AG10803 (cell line): ENCODE measurements at places on chromosomes 6 and 20.

- DNase-seq, result peak; percentile 53
Measured at GRCh38 chr6:32785781-32786533, 22.6 kb upstream of the HLA-DQB2 start.

DNA sequence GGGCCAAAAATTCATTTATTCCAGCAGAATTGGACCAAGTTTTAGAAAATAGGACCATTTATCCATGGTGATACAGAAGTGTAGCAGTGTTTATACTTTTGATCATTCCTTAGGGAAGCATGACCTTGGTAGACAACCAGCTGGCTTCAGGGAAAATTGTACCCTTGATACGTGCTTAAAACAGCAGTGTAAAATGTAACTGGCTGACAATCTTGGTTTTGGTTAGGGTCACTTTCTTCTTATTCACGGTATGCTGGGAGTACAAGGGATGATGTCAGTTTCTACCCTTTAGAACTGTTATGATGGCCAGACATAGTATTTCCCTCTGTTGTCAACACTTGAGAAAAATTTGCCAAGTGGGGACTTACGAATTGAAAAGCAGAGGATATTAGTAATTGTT is 157.1 kb downstream of the BCKDHB start:
- DNase-seq, result no peak

DNA sequence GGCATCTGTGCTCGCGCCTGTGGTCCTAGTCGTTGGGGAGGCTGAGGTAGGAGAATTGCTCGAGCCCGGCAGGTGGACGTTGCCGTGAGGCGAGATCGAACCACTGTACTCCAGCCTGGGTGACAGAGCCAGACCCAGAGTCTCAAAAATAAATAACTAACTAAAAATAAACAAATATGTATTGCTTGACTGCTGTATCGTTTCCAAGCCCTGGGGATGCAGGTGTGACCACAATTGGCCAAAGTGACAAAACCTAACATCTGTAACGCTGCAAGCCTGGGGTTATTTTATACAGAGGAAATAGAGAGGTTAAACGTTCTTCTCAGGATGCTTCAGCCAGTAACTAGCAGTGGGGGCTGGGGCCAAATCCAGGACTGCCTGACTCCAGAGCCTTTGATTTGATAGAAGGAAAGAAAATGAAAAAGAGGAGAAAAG is 1.9 kb upstream of the SRSF3 start:
- DNase-seq, result no peak

DNA sequence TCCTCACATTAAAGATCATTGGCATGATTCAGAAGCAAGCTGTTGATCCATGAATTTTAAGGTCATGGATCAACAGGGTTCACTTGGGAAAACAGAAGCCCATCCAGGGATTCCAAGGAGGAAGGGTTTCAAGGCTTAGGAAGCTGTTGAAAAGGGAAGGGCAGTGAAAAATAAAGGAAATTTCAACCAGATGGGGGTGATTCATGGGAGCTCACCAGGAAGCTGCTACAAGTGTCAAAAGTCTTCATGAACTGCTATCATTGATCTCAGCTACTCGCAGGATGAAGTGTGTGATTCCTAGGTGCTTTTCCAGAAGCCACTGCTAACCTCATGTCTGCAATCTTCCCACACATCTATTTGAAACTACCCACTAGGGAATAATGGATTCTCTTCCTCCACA is 26.2 kb downstream of the ADTRP start:
- DNase-seq, result no peak

DNA sequence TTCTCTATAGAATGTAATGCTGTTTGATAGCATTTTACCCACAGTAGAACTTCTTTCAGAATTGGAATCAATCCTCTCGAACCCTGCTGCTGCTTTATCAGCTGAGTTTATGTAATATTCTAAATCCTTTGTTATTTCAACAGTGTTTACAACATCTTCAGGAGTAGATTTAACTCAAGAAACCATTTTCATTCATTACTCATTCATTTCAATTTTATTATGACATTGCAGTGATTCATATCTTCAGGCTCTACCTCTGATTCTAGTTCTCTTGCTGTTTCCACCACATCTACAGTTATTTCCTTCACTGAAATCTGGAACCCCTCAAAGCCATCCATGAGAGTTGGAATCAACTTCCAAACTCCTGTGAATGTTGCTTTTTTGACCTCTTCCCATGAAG is 93.7 kb downstream of the ZFAND3 start:
- DNase-seq, result no peak

DNA sequence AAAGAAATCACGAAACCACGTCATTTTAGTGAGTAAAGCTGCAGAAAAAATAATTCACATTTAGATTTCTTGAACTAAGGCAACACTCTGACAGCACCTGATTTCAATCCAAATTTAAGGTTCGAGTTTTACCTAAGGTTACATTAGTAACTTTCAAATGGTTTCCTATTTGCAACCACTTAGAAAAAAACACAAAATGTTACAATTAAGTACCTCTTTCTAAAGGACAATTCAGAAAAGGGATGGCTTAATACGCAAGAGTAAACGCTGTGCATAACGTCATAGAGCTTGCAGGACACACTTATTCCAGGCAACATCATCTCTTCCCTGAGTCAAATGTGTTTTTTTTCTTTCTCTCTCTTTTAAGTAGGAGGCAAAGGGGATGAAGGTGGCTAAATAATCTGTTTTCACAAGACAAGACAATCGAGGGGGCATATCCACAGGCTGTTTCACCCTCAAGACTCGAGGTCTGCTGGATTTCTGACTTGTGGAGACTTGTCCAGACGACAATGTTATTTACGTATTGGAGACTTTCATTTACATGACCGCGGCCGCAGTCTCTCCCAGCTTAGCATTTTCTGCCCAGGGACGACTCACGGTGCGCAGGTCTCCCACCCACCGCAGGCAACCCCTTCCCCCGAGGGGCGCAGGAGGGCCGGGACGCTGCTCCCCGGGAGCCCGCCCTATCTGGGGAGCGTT is 86.0 kb downstream of the SESN1 start:
- peak; percentile 37 for DNase-seq

GRCh38 chr6:21893793-21894192 is 300.2 kb downstream of the SOX4 start:
- no peak for DNase-seq

- no peak for DNase-seq
Measured at GRCh38 chr20:15256676-15257568, 919.5 kb upstream of the FLRT3 start.

DNA sequence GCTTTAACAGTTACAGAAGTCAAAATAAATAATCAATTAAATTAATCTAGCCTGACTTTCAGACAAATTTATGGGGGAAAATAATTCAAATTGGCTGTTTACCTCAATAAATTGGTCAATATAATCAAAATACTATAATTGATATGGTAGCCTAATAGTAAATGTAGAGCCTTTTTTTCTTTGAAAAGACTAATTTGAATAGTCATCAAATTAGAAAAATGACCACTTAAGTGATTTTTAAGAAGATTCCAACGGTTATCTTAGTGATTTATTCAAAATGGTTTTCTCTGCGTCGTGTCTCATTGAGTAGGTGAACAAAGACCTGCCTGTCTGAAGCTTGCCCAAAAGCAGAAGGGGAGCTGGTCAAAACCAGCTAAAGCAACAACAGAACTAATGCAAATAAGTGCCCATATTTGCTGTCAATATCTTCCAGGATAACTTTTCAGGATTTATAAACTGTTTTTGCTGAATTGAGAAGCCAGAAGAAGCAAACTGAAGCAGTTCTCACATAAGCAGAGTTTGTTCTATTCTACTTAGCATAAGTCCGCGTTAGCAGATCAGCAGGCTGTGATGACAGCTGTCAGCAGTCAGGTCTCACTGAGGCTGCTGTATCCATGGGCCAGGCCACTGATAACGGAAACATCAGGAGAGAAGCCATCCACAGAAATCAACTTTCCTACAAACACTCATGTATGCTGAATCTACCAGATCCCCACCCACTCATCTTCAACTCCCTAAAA is 7.0 kb downstream of the RCAN2 start:
- no peak for DNase-seq

GRCh38 chr6:170374571-170375444 is 68.2 kb downstream of the FAM120B start:
- DNase-seq, result peak; percentile 9

- DNase-seq, result no peak
Measured at GRCh38 chr6:122713138-122713537, 66.4 kb upstream of the FABP7 start.

DNA sequence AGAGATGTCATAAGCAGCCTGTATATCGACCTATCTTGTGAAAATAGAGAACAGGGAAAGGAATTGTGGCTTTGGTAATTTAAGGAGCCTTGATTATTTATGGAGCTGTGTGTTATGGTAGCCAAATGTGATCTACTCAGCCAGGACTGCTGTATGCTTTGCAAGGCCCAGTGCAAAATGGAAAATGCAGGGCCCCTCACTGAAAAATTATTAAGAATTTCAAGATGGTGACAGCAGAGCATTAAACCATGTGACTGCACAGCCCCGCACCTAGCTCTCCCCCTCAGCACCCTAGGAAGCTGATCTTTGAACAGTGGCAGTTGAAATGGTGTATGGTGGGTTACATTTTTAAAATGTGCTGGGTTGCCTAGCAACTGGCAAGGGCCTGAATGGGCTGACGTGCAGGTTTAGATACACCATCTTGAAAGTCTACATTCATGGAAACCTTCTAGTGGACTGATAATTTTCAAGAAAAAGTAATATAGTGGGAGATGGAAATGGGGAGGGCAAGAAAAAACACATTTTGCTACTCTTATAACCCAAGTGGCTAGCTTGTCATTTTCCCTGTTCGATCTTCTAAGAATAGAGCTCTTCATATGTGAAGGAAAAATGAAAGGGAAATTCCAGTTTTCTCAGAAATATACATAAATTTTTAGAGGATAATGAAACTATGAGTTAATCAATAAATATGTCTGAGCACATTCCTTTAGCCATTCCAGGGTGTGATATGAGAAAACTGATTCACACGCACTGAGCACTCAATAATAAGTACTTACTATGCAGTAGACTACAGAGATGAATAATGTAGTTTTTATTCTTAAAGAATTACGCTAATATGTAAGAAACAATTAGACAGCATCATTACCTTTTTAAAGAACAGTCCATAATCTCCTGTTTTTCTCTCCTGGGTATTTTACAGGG is 208.0 kb downstream of the ARHGAP18 start:
- peak; percentile 20 for DNase-seq

GRCh38 chr6:107786179-107786578 is 37.9 kb downstream of the SCML4 start:
- DNase-seq, result no peak

DNA sequence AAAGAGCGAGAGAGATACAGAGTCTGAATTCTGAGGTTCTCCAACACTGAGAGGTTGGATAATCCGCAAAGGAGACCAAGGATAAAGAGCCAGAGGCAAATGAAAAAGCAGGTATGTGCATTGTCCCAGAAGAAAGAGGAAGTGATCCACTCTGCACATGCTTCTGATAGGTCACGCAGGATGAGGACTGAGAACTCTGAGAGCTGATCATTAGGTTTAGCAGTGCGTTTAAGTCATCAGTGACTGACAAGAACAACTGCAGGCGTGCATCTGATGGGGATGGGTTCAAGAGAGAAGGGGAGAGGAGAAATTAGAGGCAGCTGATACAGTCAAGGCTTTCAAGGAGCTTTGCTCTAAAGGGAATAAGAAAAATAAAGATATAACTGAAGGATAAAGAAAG is 301.2 kb upstream of the SGK1 start:
- DNase-seq, result no peak

DNA sequence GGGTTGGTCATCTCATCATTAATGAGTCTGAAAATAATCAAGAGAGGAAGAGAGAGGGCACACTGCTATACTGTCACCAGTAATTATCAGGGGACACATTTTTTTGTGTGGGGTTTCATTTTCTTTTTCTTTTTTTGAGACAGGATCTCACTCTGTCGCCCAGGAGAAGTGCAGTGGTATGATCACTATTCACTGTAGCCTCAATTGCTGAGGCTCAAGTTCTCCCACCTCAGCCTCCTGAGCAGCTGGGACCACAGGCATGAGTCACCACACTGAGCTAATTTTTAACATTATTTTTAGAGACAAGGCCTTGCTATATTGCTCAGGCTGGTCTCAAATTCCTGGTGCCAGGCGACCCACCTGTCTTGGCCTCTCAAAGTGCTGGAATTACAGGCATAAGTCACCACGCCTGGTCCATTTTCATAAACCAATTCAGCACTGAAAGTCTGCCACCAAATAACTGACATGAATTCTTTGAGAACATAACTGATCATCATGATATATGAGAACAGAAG is 43.3 kb downstream of the EPHA7 start:
- no peak for DNase-seq

GRCh38 chr20:9141070-9141469 is 72.2 kb downstream of the PLCB4 start:
- no peak for DNase-seq

DNA sequence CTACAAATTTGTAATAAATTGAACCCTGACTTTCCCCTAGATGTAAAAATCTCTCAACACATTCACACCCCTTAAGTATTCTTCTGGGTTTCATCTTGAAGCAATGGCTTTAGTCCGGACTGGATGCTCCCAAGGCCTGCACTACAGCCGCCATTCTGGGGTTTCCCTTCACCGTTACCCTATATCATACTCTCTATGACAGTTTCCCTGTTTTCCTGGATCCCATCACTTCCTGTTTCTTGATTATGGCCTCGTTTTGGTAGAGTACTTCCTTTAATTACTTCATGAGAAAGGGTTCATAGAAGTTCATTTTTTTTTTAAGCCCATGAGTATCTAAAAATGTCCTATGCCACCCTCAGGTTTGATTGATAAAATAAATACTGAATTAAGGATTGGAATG is 11.7 kb downstream of the FIG4 start:
- DNase-seq, result no peak

GRCh38 chr6:149988550-149989346 is 25.0 kb downstream of the ULBP1 start:
- no peak for DNase-seq

DNA sequence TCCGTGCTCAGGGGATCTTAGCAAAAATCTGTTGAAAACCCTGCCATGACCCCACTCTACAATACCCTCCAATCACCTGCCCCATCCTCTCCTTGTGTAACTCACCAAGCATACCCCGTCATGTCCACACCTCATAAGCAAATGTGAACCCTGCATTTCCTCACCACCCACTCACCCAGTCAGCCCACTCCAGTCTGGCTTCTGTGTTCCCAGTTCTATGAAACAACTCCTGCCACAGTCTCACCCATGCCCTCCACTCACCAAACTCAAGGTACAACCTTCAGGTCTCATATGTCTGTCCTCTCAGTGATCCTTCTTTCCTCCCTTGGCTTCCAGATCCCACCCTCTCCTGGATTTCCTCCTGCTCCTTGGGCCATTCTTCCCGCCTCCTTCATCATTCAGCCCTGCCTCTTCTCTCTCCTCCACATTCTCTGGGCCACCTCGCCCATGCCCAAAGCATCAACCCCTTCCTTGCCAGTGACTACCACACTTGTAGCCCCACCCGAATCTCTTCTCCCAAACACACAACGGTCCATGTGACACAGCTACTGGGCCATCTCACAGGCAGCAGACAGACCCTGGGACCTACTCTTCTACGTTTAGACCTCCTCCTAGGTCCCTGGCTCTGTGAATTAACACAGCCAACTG is 8.8 kb downstream of the DDRGK1 start:
- no peak for DNase-seq
